ENCODE measurements at places on chromosomes 5 and 9.

- DNase-seq: peak; percentile 97
These were observed 371.9 kb downstream of the CETN3 start for GRCh38 chr5:90037646-90038045.

DNA sequence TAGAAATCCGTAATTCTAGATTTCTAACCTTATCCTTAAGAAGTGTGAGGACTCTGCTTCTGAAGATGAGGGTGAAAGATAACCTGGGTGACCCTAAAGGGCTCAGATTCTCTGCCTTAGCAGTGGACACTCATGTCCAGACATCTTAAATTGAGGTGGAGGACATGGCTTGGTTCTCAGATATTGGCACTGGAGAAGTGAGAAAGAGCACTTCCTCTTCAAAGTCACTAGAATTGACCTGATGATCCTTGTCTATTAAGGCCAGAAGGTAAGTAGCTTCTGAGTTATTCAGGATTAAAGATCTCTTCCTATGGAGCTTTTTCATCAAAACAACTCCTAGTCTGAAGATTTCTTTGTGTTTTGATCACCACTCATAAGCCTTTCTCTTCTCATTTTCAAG is 54.8 kb downstream of the C9 start:
- no peak for DNase-seq

- DNase-seq: no peak
These were observed 427.6 kb downstream of the SPOCK1 start for GRCh38 chr5:137071526-137071925.

GRCh38 chr9:37174247-37174646 is 53.9 kb downstream of the ZCCHC7 start:
- DNase-seq: peak; percentile 6

DNA sequence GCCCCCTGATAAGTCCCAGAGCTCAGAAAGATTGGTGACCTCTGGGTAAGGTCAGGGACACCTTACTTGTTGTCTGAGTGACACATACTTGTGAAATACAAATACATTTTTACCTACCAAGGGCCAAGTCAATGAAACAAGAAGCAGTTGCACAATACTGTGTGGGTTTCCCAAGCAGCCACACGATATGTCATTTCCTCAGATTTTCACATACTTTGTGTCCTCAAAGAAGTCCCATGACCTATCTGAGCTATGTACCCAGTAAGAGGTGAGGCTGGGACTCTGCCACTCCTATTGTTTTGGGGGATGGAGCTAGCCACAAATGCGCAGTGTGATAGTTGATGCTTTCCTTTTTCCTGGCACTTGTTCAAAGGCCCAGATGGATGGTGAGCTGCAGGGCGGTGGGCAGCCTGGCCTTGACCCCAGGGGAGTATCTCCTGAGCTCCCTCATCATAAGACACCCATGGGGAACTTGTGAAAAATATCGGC is 4.8 kb upstream of the SLC25A51 start:
- peak; percentile 36 for DNase-seq

DNA sequence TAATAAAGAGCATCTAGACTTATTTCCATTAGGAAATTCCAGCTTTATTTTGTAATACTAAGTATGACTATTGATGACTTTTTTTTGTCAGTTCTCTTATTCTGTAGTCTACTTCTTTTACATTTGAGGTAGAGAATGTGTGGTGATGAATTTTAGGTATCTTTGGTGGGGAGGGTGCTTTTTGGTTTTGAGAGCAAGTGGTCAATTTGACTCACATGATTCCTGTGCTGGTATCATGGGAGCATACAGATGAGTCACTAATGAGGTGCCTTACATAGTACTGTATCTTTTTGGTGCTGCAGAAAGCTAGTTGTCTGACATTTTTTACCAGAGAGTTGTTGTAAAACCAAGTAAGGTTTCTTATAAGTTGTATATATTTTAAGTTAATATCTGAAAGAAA is 35.3 kb downstream of the ERBIN start:
- DNase-seq: peak; percentile 38

DNA sequence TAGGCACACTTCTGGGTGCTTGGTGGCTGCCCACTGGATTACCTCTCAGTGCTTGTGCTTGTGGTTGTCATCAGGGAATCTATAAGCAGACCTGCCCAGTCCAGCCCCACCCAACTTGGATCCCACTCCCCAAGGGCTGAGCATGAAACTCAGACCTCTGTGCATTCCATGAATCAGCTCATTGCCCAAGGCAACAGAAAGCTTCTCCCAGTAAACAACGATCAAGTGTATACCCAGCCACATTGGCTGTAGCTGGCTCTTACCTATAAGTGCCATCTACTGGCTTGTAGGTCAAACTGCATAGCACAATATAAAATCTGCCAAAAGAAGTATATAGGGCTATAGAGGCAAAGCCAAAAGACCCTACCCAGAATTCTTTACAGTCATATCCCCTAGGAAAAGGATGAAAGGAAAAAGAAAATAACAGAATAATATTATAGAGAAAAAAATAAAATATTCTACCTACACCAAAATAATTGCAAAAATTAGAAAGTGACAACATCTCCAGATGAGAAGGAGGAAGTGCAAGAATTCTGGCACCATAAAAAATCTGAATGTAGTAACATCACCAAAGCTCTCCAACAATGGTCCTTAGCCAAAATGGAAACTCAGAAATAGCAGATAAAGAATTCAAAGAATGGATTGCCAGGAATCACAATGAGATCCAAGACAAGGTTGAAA is 321.0 kb upstream of the TRPC7 start:
- peak; percentile 20 for DNase-seq

DNA sequence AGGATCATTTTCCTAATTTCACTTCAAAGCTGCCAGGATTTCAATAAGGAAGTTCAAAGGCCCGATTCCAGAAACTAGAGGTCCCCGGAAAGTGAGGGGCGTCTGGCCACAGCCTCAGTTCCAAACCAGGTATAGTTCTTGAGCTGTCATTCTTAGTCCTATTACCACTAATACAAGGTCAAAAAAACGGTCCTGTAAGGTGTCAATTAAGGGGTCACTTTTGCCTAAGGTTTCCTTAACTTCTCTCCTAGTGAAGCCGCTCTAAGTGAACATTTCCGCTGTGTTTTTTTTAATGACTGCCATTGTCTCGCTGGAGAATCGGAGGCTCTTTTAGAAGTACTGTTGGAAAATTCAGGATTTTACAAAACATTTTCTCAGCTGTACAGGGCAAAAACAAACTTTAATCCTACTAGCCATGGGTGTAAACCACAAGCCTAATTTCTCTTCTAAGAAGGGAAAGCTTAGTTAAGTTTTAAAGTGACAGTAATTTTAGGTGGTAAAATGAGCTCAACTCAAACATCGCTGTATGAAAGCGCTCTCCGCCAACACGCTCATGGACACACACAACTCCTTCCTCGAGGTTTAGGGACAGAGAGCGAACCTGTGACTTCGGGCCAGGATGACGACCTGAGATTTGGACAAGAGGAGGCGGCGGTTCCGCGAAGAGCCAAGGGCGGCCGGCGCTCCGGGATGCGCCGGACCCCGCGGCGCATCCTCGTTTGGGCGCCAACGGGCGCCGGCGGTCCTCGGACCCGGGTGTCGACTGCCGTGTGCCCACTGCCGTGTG is 76.7 kb upstream of the IFNE start:
- DNase-seq: no peak

DNA sequence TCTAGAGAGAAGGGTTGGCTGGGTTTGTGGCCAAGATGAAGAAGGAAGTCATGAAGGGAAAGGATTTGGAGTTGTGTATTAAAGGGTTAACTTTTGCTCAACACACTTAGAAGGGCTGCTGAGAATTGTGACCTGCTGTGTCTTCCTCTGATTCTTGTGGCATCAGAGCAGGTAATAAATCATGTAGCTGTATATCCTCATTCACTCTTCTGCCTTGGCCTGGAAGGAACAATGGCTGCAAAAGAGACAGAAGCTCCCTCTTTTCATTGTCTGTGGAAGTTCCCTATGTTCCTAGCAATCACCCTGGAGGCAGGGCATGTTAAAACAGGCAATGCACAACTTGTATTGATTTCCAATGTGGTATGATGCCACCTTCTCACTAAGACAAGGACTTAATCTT is 159.1 kb downstream of the LRRC70 start:
- DNase-seq: no peak

- DNase-seq: no peak
These were observed 398.5 kb downstream of the TAF11L14 start for GRCh38 chr5:18032744-18033143.

- DNase-seq: no peak
These were observed 100.8 kb upstream of the PITX1 start for GRCh38 chr5:135134691-135135381.

DNA sequence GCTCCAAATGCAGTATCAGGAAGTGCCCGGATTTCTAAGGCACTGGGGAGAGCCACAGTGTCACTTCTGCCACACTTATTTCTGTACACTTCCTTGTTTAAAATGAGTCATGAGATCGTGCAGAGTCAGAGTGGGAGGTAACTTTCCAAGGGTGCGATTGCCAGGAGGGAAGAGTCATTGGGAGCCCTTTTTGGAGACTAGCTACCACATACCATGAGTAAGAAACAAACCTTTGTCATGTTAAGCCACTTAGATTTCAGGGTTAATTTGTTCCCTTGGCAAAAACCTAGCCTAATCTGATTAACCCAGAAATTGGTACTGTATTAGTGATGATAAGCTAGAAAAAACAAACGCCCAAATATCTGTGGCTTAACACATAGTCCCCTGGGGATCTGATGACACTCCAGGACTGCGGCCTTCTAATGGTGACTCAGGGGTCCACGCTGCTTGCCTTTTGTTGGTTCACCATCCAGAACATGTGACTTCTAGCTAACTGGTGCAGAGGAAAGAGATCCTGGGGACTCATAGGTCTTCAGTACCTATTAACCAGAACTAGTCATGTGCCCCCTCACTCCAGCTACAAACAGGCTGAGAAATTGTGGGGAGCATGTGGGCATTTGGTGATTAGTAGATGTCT is 48.6 kb upstream of the TLE1 start:
- peak; percentile 95 for DNase-seq

GRCh38 chr9:79196606-79197005 is 375.2 kb upstream of the TLE4 start:
- no peak for DNase-seq

GRCh38 chr9:6646293-6646636 is 736 bp upstream of the GLDC start:
- no peak for DNase-seq

- DNase-seq: no peak
These were observed 605.6 kb downstream of the PDE4D start for GRCh38 chr5:59287884-59288283.

GRCh38 chr5:142845402-142845921 is 75.3 kb downstream of the ARHGAP26 start:
- no peak for DNase-seq

DNA sequence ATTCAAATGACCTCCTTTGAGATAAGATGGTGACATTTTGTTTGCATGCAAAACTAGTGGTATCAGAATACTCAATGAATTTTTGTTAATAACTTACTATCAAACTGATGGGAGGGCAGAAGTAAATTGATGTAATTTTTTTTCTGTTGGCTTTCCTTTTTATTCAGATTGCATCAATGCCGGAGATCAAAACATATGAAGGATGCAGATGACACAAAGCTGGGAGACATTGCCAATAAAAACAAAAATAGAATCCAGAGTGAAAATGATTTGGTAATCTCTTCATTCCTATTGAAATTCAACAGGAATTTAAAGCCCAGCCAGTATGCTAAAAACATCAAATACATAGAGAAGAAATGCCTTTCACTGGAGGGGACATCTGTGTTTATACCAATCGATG is 1655.3 kb upstream of the C9orf72 start:
- no peak for DNase-seq

DNA sequence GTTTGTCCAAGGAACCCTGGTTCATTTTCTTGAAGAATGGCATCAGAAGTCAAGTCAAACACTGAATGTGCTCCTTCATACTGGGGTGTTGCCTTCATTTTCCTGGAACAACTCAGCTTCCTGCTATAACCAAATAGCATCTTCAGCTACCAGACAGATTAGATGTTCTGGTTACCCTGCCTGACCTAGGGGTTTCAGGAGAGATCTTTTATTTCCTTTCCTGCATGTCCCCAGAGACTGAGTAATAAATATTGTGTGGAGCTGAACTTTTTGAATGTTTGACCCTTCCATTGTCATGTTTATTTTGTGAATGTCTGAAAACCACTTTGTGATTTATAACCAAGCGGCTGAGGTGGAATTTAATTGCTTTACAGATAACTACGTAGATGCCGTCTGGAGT is 147.1 kb downstream of the IRX1 start:
- DNase-seq: no peak

- DNase-seq: no peak
These were observed 3.9 kb downstream of the CSNK1G3 start for GRCh38 chr5:123515904-123516303.

DNA sequence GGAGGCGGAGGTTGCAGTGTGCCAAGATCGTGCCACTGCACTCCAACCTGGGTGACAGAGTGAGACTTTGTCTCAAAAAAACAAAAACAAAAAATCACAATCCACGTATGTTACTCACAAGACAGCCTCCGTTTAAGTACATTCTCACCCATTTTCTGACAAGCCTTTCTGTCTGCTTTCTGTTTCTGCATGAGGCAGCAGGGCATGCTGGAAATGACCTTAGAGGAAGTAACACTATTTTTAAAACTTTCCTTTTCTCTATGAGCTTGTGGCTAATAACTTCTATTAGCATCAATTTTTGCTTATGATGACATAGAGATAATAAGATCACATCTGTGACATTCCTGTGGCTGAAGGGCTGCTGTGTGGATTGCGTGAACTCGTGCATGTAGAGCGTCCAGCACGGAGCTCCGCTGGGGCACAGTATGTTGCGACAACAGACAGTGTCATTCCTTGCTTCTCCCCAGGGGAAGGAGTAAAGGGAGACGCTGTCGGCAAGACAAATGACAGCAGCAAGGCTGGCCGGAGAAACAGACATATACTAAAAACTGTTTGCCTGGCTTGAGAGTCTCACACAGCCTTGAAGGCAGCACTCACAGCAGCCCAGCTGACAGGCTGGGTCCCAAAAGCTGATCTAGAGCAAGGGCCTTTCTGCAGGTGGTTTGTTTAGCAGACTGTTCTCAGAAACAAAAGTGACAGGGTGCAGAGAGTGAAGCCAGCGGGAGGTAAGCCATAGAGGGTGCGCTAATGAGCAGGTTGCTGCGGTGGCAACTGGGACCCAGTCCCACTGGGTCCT is 1.6 kb downstream of the BTNL3 start:
- peak; percentile 4 for DNase-seq

DNA sequence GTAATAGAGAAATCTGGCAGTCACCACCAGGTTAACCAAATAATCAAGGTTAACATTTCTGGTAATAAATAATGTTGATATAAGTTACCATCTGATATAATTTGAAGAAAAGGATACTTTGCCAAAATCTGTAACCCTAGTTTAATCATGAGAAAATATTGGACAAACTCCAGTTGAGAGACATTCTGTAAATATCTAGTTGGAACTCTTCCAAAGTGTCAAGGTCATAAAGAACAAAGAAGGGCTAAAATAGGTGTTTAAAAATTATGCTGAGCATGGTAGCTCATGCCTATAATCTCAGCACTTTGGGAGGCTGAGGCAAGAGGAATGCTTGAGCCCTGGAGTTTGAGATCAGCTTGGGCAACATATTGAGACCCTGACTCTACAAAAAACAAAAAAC is 253.3 kb downstream of the MRPS30 start:
- DNase-seq: no peak

- no peak for DNase-seq
These were observed 13.8 kb upstream of the MCTP1 start for GRCh38 chr5:95298651-95299050.
